NCI-H748 treated with DMSO at 0.1 percent for 48 hours (cell line): ENCODE measurements at places on chromosomes 2 and 18.
A peak's percentile ranks its signal among the peaks of the same experiment; 100 is the strongest.

DNA sequence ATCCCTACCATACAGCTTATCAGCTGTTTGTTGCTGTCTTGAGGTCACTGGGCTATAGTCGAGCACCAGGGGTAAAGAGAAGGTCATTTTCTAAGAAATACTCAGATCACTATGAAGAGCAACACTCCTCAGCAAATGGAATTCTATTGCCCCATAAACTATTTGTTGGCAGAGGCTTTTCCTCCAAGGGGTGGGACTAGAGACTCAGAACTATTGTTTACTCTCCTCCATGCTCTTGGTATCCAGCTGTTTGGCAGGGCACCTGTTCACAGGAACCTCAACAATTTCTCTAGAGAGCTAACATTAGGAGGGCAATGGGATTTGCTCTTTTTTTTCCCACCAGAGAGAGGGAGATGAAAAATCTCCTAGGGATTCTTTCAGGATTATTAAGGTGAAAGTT, 249.1 kb upstream of the SPRED2 start:
- DNase-seq, result no peak

DNA sequence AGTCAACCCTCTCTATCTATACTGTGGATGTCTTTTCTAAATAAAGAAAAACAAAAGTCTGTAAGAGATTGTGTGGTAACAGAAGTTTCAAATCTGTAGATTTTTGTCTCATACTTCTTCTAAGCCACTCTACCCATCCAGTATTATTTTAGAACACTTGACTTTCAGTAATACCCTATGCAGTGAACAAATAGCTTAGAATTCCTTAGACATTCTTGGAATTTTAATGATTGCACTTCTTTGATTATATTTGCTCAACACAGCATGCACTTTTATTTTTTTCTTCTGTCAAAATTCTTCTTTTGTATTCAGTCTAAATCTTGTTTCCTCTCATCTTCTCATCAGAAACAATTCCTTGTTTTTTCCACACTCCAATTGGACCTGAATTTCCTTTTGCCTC, 1080.2 kb downstream of the SUCLG1 start:
- DNase-seq, result no peak

- DNase-seq, result no peak
These were observed 14.7 kb downstream of the NIFK start for GRCh38 chr2:121721926-121722325.

- DNase-seq, result no peak
These were observed 21.1 kb downstream of the TMEM182 start for GRCh38 chr2:102782933-102783332.

DNA sequence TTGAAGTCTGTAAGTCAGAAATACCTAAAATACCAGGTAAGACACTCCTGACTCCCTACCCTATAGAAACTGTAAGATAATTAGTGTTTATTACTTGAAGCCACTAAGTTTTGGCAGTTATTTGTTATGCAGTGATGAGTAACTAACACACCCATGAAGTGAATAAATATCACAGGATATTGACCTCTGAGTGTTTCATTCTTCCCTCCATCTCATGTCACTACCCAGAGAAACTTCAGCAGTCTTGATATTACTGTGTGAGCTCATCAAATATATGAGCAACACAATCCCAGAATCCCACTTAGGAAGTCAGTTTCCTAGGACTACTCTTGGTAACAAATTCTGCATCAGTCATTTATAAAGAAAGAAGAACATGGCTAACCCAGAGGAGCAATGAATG, 529.7 kb downstream of the FBXO15 start:
- no peak for DNase-seq

GRCh38 chr18:3538456-3538855, 88.5 kb downstream of the TGIF1 start:
- DNase-seq, result no peak

DNA sequence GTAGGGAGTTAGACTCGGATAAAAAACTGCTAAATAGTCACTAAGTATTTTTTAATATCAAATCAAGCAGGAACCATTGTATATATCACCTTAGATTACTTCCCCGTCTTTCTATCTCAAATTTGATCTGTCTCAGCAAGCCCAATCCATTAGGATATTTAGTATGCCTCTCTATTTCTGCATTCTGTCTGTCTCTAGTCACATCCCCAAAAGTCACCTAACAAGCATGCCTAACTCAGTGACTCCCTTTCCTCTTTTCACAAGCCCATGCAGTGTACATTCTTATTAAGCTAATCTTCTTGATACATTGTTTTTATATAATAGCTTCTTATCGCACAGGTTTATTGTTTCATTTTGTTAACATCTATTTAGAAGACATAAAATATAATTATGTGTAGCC, 57.8 kb downstream of the PDE1A start:
- peak; percentile 53 for DNase-seq

DNA sequence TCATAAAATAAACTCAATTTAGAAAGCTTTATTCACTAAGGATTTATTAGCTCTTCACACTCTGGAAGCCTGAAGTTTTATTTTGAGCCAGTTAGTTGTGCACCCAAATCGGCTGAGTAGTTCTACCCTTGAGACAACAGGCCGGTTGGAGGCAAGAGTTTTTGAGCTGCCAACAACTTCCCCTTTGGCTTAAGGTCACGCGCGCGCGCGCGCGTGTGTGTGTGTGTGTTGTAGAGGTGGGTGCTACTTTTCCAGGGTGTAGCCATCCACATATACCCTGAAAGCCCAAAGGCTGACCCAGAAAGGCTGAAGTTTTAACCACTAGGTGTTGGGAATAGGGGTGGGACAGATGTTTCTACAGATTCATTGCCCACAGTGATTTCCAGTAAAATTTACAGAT, 150.2 kb upstream of the LHCGR start:
- no peak for DNase-seq

DNA sequence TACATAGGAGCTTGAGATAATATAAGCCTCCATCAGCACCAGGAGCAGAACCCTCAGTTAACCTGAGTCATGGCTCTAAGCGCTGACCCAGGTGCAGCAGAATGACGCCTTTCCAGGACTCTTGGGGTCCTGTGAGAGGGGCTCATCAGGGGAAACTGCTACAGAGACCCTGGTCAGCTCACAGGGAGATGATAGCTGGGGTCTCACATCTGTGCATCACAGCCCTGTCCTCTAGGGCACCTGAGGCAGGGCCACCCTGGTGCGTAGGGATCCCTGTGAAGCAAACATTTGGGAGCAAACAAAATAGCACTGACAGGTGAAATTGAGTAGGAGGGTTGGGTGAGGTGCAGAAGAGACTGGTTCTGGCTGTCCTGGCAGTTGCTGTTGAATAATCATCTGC, 219.2 kb downstream of the SH3RF3 start:
- DNase-seq, result no peak

DNA sequence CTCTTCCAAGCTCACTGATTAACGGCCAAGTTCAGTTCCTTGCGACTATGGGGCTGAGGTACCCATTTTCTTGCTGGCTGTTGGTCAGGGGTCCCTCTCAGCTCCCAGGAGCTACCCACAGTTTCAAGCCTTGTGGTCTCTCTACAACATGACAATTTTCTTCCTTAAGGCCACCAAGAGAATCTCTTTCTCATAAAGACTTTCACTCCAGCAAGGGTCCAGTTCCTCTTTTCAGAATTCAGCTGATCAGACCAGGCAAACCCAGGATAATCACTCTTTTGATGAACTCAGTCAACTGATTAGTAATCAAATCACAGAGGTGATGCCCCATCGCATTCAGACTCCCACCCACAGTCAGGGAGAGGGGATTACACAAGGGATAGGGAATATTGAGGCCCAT, 129.7 kb downstream of the IRS1 start:
- DNase-seq, result no peak

GRCh38 chr18:9069601-9070000, 32.9 kb upstream of the NDUFV2 start:
- no peak for DNase-seq

GRCh38 chr2:60837123-60837522, 44.3 kb upstream of the REL start:
- no peak for DNase-seq

GRCh38 chr2:204114295-204115136, 178.0 kb downstream of the ICOS start:
- no peak for DNase-seq

DNA sequence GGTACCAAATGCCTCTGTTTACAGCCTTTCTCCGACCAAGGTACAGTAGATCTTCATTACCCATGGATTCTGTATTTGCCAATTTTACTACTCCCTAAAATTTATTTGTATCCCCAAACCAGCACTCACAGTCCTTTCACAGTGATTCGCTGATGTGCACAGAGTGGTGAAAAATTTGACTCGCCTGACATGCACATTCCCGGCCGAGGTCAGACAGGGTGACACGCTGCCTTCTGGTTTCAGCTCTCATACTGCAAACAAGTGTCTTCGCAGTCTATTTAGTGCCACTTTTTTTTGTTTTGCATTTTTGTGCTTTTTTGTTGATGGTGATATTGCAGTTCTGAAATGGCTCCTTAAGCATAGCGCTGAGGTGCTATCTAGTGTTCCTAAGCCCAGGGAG, 71.0 kb downstream of the MAPK4 start:
- no peak for DNase-seq

DNA sequence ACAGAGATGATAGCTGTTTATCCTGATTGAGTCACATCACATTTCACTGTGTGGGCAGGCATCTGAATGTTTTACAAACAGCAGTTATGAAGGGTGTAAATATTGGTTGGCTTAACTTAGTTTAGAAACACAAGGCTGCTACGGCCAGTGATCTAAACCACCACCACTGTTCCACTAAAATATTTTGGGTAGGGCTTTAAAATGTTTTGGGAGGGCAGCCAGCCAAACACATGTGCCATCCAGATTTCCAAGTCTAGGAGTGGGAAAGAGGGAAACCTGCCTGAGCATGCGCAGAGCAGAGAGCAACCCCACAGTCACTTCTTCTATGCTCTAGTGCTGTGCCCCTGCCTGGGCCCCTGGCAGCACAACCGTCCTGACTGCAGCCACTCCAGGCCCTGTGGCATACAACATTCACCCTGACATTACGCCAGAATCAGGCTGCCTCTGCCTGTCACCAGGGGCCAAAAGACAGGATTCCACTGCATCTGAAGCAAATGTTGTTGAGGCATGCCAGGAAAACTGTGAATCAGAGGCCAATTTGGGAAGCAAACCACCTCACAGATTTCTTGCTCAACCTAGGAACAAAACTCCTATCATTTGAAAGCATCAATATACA, 74.8 kb upstream of the COL5A2 start:
- DNase-seq, result no peak

DNA sequence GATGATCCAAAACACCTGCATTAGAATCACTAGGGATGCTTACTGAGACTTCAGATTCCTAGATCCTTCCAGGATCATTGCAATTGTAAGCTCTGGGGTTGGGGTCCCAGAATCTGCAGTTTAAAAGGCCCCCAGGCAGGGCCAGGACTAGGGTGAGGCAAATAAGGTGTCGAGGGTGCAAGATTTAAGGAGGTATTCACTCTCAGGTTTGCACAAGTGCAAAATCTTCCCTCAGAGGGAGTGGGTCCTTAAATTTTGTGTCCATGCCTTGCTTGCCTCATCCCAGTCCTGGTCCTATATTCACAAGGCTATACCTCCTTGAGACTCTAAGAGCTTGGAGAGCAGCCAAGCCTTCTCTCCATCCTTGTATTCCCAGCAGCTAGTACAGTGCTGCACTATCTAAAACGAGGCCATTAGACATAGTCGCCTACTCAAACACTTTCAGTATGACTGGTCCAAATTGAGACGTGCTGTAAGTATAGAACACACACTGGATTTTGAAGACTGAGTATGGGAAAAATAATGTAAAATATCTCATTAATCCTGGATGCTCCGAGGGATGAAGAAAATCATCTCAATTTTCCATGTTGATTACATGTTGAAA, 31.6 kb upstream of the MREG start:
- DNase-seq, result no peak

GRCh38 chr2:106137731-106138521, 56.2 kb downstream of the UXS1 start:
- no peak for DNase-seq

- DNase-seq, result no peak
These were observed 22.0 kb upstream of the ODC1 start for GRCh38 chr2:10469955-10470608.

DNA sequence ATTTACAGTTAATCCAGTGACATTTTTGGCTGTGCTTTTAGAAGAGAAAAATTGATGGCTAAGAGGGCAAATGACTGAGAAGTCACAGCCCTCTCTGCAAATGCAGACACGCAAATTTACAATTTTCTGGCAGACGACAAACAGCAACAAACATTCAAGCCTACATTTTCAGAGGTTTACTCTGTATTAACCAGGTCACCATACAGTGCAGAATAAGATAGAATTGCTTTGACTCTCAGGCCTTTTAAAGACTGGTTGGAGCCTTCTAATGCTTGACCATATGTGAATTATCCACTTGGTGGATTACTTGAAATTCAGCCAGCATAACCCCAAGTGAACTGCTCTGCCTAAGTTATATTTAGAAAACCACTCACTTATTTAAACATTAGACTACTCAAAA, 280.9 kb upstream of the STON1 start:
- DNase-seq, result no peak

DNA sequence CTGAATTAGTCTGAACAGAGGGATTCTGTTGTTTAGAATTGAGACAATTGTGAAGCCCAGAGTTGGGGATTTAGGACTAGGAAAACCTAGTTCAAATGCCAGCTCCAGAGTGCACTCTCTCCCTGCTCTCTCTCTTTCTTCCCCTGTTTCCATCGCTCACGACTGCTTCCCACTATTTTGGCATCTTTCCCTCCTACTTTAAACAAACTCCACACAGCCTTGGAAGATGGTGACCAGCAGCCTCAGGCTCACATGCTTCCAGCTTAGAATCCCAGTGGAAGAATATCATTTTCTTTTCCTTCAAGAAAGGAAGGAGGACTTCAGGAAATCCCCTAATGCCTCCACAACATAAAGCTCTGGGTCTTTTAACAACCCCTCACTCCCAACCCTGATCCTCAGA, 6.1 kb upstream of the DNMT3A start:
- no peak for DNase-seq

DNA sequence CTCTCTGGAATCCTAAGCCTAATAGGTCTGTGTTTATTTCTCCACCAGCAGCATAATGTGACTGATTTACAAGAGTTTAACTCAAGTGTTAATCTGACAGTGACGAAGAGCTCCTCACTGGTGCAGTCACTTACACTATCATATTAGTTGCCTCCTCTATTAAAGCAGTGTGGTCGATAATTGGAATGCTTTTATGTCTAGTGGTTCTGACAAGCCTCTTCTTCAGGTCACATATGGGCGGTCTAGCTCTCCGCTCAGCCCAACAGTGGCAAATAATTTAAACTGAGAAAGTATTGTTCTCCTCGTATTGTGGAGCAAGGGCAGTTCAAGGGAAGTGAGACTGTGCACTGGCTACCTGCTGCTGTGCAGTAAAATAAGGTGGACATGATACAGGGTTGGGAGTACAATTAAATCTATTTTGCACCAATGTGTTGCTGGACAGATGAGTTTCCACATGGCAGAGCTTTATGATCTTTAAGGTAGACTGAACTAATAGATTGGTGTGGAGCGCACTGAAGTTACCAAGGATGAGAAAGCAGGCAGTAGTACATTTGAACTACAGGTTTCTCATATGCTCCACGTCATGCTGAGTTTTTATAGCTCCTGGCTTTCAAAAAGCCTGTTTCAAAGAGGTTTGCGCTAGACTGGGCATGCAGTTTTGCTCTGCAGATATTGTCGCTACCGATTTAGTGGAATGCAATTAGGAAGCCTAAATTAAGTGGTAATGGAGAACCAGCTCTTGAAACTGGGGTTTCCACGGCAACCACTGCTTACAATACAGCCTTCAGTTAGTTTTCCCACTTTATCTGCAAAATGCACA, 151.7 kb upstream of the POU3F3 start:
- peak; percentile 93 for DNase-seq

- no peak for DNase-seq
These were observed 17.5 kb downstream of the GNLY start for GRCh38 chr2:85711578-85712060.
